Thoracic aorta (tissue), 2 donors: ENCODE measurements at places on chromosomes 1 and 21.

GRCh38 chr1:229148041-229148671, 122.8 kb upstream of the RAB4A start:
- DNase-seq: no peak

DNA sequence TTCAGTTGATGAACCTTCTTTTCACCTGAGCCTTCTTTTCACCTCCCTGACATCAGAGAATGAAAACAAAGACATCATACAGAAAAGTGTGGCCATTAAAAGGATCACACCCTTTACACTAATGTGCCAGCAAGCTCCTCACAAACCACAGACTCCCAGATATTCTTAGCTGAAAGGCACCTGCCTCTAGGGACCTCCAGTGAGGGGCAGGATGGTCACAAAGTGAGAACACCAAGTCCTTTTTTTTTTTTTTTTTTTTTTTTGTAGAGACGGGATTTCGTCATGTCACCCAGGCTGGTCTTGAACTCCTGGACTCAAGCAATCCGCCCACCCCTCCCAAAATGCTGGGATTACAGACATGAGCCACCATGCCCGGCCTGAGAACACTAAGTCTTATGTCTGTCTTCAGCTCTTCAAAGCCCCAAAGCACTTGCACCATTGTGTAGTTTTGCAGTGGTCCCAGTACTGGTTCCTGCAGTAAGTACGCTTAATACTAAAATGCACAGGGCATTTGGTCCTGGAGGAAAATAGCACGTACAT, 58.2 kb upstream of the LBR start:
- DNase-seq: no peak

DNA sequence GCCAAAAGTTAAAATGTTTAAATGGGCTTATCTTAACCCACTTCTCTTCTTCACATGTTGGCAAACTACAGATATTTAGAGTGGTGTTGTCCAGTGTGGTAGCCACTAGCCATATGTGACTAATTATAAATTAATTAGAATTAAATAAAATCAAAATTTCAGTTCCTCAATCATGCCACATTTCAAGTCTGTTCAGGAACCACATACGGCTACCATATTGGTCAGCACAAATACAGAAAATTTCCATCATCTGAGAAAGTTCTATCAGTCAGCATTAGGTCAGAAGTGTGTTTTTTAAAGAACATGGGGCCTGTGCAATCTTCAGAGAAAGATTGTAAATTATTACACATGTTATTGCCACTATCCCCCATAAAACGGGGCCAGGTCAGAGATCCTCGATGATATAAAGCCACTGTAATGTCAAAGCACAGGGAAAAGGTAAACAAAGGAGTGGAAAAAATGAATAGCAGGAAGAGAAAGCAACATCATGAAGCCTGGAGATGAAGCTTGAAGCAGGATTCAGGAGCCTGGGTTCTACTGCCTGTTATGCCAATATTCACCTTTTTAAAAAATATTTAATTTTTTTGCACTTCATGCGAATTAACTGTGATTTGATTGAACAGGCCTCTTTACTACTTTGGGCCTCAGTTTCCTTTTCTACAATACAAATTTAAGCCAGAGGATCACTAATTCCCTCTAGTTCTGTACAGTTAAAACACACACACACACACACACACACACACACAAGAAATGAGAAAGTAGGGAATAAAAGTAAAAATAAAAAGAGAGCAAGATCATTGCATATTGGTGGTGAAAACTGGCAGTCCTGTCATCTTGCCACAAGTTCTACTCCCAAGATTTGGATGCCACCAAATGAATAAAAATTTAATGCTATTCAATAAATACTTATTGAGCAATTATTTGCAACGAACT, 2.3 kb downstream of the RSBN1 start:
- no peak for DNase-seq

GRCh38 chr1:19504796-19505692, 19.7 kb upstream of the CAPZB start:
- no peak for DNase-seq

DNA sequence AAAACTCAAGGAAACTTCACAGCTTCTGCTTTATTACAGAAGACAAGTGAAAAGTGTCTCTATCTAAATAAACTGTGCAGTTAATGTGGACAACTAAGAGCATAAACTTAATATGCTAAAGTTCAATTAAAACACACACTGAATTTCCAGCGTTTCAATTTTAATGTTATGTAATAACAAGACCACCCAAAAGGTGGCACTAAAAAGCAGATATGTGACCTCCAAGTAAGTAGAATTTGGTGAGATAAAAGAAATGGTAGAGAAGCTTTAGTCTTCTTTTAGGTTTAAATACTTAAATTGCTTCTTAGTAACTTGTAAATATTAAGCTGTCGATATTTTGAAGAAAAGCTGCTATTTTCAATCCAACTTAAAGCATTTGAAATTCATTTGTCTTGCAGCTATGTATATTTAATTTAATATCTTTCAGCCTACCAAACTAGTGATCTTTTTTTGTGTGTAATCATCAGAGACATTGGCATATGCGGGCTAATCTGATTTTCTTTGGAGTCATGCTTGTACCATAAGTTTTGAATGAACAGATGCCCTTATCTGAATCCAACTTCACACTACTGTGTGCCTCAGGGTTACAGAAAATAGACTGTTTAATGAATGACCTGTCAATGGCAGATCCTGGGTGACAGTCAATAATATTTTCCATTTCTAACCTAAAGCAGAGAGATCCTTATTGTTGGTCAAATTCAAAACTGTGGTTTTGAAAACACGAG, 36.5 kb upstream of the ADAMTS1 start:
- no peak for DNase-seq

DNA sequence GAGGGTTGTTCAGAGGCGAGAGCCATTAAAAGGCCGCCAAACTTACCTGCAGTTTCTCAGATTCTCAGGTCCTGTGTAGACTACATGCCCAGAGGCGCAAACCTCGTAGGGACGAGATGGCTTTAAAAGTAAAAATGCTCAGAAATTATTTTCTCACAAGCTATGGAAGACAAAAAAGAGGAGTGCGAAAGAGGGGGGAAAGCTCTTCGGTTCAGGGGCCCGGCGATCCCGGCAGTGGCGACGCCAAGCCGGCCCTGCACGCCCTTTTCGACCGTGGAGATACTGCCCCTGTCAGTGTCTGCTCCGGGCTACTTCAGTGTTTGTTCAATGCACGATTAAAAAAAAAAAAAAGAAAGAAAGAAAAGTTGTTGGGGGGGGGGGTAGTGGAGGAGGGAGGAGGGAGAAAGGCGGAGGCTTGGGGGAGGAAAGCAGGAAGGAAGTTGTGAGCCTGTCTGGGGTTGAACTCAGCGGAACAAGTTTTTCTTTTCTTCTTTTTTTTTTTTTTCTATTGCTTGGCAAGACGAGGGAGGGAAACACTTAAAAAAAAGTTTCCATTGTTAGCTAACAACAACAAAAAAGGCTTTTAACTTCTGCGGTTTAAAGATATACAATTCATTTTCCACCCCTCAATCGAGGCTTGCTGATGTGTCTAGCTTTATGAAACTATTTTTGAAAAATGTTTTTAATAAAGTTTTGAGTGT, at the start of gene ITPKB:
ITPKB (minus strand) TSS at position 288 of the 701 bp plus-strand sequence. CDS start 1,824 bp downstream, outside the sequence.
- no peak for DNase-seq

DNA sequence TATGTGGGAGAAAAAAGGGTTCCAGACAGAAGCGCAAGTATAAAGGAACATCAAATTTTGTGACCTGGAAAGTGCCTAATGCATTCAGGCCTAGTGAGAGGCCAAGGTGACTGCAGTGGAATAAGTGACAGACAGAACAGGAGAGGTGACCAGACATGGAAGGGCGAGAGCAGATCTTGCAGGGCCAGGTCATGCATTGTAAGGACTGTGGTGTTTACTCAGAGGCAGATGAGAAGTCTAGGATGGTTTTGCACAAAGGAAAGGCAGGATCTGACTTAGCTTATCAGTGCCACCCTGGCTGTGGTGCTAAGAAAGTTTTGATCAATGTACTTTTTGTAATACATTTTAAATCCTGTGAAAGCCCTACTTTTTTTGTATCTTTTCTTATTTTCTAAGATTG, 34.1 kb upstream of the AHCYL1 start:
- DNase-seq: no peak

GRCh38 chr1:232788235-232788872, 16.9 kb upstream of the MAP10 start:
- no peak for DNase-seq
